ENCODE measurements at places on chromosomes 3 and 15.

GRCh38 chr15:89364741-89365450 is 30.3 kb upstream of the POLG start:
- no peak for DNase-seq

DNA sequence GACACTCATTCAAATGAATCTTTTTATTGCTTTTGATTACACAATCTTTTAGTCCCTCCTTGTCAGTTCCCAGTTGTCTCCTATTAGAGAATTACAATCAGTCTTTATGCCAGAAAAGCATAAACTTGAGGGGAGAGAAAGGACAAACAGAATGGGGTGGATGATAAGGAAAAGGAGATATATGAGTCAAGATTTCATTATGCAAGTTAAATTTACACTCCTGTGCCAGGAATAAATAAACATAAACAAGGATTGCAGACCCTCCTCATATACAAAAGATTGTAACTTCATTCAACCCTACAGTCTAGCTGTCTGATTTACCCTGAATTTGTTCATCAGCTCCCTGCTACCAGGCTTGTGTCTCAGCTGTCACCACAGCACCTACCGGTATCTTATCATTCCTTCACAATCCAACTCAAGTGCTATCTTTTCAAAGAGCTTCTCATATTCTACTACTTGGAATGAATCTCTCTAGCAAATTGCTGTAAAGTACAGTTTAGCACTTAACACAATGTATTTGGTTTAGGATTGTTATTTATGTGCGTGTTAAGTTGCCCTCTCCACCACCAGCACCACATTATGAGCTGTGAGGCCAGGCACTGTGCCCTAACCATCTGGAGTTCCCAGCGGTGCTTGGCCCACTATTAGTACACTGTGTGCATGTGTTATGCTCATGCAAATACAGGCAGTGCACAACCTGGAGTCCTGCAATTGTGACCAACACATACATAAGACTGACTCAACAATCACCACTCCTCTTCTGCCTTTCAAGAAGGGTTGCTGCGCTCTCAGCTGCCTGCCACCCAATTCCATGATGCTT is 504.1 kb downstream of the TBL1XR1 start:
- no peak for DNase-seq

DNA sequence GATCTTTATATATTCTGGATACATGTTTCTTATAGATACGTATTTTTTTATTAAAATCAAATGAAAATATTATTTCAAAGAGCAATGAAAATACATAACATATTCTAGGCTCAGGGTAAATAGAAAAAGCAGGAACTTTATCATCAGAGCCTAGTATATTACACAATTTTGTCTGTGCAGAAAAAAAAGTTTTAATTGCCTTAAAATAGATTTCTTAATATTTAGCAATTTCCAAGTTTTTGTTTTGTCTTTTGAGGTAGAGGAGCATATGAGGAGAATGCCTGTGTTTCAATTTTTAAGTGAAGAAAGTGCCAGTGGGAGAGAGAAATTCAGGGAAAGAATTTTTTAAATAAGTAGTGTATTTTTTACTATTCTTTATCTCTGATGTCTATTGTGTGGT is 10.5 kb downstream of the CAPN7 start:
- DNase-seq: no peak

DNA sequence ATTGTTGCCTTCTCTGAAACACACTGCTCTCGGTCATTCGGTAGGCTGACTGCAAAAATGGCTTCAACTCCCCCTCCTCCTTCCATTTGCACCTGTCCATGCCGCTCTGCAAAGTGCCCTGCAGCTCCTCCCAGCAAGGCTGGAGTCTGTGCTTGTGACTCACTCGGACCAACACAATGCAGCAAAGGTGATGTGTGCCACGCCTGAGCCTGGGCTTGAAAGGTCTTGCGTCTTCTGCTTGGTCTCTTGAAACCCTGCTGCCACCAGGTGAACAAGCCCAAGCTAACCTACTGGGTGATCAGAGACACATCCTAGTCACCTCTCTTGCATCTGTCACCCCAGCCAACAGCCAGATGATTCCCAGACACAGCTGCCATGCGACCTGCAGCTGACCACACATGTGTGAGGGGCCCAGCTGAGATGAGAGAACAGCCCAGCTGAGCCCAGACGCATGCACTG is 71.1 kb downstream of the MGLL start:
- no peak for DNase-seq

DNA sequence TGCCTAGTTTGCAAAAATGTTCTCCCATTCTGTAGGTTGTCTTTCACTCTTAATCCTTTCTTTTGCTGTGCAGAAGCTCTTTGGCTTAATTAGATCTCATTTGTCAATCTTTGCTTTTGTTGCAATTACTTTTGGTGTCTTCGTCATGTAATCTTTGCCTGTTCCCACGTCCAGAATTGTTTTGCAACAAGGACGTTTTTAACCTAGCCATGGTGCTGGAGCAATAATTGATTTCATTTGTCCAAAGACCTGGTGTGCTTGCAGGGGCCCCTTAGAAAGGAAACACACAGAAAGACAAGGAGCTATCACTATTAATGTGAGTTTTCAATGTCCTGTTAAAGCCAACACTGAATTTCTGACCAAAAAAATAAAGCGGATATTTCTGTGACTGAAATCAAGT is 89.1 kb upstream of the GALNT15 start:
- DNase-seq: no peak

DNA sequence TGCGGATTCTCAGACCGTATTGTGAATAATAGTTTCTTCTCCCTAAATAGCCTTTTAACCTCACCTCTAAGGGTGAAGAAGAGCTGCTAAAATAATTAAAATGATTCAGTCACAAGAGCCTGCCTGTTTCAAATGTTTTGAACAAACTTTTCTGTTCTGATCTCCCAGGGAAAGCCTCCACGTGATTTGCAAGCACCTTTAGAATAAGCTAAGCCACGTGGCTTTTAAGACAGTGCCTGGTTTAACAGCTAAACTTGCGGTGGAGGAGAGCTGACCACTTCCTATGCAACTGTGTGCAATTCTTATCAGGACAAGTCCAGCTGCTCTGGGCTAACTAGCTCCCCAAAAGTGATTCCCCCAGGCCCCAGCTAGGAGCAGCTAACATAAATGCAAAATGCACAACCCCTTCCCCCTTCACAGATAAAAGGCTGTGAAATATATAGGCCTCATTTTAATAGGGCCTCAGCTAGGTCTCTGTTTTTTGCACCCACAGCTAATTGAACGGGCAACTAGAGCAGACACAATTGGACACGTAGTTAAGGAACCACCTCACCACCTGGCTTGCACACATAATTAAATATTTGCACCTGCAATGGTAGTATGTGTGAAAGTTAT is 401.2 kb upstream of the NR2F2 start:
- DNase-seq: no peak

- DNase-seq: no peak
Observed at GRCh38 chr3:169867584-169868210, 2.0 kb downstream of the LRRC31 start.

DNA sequence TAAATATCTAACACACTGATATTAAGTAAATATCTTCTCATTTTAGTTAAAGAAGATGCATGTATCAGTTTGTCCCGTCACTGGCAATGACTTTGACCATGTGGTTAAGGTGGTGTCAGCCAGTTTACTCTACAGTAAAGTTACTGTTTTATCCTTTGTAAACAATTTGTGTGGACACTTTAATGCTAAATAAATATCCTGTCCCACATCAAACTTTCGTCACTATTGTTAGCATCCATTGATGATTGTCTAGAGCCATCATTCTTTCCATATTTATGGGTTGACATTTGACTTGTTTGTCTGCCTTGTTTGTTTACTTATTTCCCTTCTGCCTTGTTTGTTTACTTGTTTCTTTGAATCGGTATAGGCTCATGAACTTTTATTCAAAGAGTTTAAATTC is 11.0 kb upstream of the GPD1L start:
- DNase-seq: no peak

DNA sequence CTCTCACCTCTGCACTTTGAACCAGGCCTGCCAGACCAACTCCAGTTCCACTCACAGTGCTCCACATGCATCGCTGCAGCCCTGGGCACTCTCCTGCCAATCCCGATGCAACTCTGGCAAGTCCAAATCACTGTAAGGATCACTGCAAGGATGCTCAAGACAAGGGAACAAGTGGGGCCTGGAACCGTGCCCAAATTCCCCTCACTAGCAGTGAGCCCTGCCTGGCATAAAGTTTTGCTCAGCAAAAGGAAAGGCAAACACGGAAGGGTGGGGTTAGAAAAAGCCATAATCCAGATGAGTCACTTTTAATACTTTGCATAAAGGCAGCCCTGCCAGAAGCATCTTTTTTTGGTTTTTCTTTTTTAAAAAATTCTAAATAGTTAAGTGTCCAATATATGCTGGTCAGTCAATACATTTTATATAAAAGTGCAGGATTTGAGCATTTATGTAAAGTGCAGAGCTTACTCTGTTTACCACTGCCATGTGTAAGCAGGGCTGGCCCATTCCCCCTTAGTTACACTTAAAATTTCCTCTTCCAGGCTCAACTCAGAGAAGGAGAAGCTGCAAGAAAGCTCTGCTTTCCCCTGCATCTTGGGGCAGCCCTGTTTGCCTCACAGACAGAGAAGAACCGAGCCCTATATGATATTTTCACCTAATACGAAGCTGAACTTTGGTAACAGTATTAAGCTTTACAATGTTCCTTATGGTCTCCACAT is 102.2 kb downstream of the CD47 start:
- no peak for DNase-seq

DNA sequence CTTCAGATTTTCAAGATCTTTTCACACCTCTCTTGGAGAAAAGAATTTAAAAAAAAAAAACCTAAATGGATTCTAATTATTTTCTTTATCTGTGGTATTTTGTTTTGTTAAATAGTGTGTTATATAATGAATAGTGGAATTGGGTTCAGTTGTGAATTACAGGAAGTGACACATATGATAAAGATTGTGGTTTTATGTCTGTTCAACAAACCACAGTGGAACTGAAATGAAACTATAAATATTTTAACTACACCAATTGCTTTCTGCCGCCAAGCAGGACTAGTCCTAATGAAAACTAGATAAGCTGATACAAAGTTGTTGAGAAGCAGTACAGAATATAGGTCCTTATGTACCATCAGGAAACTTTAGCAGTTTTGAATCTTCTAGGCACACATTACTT is 121.6 kb downstream of the UBE2E2 start:
- DNase-seq: no peak

DNA sequence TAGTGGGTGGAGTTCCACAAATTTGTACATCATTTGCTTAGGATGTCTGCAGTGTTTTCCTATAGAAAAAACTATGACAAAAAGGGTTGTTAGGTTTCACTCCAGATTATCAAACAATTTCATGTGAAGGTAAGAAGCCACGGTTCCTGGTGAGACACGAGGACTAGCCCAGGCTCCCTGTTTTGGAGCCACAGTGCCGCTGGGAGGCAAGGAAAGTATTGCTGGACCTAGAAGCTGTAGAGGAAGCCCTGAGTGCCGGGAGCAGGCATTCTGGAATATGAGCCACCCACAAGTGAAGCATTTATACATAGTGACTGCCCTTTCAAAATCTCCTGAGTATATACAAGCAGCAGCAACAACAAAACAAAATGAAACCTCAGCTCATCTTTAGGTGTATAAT is 142.0 kb downstream of the GABRB3 start:
- no peak for DNase-seq

- no peak for DNase-seq
Observed at GRCh38 chr3:14290631-14291385, 111.6 kb upstream of the SLC6A6 start.

- DNase-seq: no peak
Observed at GRCh38 chr3:142987080-142987700, 14.2 kb upstream of the U2SURP start.

- DNase-seq: no peak
Observed at GRCh38 chr15:49286649-49287404, 116.8 kb downstream of the GALK2 start.

- DNase-seq: no peak
Observed at GRCh38 chr3:30112411-30112810, 494.0 kb upstream of the TGFBR2 start.

GRCh38 chr15:88800026-88800425 is 3.2 kb upstream of the ACAN start:
- DNase-seq: no peak

DNA sequence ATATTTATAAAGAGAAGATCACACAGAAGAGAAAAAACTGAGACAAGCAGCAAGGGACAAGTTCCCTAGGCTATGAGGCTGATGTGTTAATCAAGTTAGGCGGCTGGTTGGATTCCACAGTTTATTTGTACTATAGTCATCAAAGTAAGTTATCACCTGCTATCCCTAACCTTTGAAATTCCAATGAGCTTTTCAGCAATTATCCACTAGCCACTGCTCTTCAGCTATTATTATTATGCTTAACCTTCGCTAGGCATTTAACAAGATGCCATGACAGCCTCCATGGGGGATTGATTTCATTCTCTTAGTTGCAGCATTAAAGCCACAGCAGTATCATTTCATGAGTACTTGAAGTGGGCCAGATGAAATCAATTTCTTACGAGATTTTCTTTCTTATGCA is 699.5 kb upstream of the NAALADL2 start:
- no peak for DNase-seq

DNA sequence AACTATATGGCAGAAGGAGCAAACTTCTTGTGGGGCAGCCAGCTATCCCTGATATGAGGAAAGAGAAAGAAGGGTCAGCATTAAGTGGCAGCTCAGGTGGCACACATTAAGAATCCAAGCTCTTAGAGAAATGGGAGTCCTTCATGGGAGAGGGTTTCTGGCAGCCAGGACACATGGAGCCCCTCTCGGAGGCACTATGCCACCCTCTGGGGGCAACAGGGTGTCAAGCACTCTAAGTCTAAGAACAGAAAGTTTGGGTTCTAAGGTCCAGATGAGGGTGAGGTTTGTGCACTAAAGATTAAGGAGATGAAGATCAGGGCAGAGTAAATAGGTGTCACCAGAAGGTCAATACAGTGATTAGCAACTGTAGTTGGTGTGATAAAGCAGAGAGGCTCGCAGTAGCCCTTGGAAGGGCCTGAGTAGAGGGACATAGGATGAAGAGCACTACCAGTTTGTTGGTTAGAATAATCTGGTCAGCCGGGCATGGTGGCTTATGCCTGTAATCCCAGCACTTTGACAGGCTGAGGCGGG is 89.3 kb downstream of the ST6GAL1 start:
- DNase-seq: no peak

GRCh38 chr15:59384507-59384906 is 11.8 kb upstream of the MYO1E start:
- no peak for DNase-seq

- no peak for DNase-seq
Observed at GRCh38 chr15:59791755-59792154, 102.6 kb upstream of the BNIP2 start.

DNA sequence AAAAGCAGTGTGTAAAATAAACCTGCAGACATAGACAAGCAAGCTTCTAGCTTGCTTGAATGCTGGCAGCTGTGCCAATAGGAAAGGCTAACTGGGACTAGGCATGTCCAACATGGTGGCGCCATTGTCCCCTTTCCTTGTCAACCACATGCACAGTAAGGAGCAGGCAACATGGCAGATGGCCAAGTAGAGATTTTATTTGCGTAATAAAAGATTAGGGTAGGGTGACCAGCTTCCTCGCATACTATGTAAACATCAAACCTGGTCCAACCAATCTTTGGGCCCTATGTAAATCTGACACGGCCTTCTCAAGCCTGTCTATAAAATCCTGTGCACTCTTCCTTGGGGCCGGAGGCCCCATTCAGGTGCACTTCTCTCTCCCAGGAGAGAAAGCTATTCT is 575.4 kb upstream of the GOLIM4 start:
- DNase-seq: no peak

- DNase-seq: no peak
Observed at GRCh38 chr3:195755391-195755790, 34.6 kb downstream of the MUC20 start.

All from right renal cortex interstitium (tissue), 3 donors.